Activated gamma-delta T cell (primary cell): ENCODE measurements at places on chromosomes 4 and X.

DNA sequence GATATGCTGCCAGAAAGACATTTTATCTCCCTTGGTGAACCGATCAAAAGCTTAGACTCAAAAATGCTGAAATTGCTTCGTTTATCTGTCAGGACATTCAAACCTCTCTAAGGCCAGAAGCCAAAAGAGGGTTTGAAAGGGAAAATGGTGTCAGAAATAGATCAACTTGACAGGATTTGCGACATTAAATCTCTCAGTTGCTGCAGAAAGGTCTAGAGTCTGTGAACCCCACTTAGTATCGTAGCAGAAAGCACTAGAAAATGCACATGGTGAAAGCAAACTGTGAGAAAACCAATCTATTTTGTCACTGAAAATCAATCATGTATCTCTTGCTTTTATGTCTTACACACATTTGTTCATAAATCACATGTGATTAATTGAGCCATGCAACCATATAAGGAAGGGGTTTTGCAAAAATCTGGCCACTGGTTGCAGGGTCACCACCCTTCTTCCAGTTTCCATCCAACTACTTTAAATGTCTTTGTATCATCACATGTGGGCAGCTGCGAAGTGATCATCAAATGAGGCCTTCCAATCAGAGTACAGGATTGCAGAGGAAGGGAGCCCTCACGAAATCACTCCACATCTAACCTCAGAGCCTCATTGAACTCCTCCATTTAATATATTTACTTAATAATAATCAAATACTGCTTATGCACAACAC lies 347.2 kb upstream of the ANXA10 start:
- DNase-seq, result no peak

DNA sequence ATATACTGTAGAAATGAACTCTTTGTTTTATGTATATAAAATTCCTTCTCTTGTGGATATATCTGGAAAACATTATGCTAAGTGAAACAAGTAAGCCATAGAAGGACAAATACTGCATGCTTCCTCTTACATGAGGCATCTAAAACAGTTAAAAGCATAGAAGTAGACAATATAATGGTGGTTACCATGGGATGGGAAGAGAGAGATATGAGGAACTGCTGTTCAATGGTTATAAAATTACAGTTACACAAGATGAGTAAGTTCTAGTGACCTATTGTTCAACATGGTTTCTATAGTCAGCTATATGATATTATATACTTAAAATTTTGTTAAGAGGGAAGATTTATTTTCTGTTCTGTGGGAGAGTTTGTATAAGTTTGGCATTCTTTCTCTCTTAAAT lies 43.4 kb downstream of the HTRA3 start:
- DNase-seq, result no peak

DNA sequence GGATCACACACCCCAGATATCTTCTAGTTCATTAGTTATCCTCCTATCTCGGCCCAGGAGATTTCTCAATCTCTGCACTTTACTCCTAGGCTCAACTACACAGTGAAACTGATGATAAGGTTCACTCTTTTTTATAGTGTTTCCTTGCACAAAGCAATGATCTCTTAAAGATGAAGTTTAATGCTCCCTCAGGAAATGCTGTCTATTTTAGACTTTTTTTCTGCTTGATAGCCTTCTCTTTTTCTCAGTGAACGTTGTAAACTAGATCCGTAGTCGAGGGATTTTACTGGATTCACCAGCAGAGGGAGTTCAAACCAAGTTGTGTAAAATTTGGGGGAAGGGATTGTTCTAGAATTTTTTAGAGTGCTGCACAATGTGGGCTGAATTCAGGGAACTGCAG lies 269.6 kb downstream of the GBA3 start:
- DNase-seq, result no peak

GRCh38 chrX:124239911-124240310 lies 92.5 kb upstream of the TEX13D start:
- no peak for DNase-seq

- no peak for DNase-seq
Observed at GRCh38 chr4:86250006-86250405, 109.8 kb downstream of the MAPK10 start.
